ENCODE measurements at places on chromosomes 7 and 10.

DNA sequence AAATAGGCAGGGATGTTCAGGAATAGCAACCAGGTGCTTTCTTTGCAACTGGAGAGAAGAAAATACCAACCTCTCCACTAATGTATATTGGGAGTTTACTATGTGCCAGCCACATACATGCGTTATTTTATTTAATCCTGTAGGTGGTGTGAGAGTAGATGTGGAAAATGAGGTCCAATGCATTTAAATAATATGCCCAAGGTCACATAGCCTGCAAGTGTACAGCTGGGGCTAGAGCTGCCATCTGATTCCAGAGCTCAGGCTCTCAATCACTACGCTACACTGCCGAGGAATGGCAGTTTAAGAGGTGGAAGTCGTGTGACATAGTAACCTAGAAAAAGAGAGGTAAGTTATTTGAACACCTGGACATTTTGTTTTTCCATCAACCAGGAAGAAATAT is 277.0 kb downstream of the EXOC4 start:
- DNase-seq, result no peak

GRCh38 chr10:129057856-129058663 is 409.0 kb upstream of the MGMT start:
- DNase-seq, result no peak

DNA sequence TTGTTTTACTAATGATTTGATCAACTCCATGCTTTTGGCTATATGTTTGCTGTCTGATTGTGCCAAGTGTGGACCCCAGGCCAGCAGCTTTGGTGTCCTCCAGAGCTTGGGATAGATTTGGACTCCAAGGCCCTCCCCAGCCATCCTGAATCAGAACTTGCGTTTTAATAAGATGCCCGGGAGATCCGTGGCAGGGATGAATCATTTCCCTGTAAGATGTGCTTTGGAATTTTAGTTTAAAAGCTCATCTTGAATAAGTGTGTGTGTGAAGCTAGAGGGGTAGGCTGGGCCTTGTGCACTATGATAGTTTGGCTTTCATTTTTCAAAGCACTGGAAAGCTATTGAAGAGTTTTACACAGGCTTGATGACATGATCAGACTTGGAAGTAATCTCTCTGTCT is 66.2 kb upstream of the SDK1 start:
- DNase-seq, result no peak

DNA sequence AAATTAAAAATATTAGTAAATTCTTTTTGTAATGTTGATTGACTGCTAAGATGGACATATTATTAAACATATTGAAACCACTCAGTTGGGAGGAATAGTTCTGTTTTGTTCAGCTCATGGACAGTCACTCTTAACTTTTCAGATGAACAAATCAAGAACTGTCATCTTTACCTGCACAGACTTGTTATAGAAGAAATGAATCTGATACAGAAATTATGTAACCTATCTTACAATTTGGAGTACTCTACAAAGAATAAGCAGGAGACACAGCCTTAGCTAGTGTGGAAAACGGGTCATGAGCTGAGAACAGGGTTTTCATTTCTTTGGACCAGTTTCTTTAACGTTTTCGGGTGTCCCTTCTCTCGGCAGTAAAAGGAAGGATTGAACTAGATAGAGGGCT is 1.2 kb upstream of the ANLN start:
- DNase-seq, result no peak

DNA sequence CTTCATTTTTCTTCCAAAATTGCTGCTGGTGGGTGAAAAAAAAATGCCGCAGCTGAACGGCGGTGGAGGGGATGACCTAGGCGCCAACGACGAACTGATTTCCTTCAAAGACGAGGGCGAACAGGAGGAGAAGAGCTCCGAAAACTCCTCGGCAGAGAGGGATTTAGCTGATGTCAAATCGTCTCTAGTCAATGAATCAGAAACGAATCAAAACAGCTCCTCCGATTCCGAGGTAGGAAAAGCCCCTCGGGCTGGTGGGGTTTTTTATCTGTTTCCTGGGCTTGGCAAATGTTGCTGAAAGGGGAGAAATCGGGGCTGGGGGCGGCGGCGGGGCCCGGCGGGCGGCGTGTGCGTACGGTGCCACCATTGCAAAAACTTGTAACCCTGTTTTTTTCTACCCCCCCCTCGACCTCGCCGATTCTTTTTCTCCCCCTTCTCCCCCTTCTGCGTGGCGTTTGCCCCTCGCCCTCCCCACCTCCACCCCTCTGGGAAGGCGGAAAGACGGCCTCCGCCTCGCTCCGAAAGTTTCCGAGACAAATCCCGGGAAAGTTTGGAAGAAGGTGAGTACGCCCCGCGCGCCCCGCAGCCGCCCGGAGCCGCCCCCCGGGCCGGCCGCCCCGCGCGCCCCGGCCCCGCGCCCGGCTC is 789 bp downstream of the TCF7L2 start:
- DNase-seq, result no peak

DNA sequence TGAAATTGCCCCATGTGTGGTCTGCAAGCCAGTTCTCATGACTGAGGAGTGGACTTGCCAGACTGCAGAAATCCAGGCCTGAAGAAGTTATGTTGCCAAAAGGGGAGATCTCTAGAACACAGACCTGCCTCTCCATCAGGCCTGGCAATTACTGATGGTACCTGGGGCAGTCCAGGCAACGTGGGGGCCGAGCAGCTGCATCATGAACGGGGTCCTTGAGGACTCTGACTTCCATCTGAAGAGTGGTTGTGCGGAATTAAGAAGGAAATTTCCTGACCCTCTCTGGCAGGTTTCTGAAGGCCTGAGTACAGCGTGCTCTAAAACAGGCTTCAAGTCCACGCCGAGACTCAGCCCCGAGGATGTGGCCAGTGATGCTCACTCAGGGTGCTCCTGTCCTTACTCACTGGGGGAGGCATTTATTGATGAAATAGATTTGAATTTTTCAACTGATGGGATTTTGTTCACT is 30.4 kb downstream of the RAMP3 start:
- no peak for DNase-seq

- no peak for DNase-seq
These were observed 89.7 kb upstream of the PLPP4 start for GRCh38 chr10:120367341-120367740.

- no peak for DNase-seq
These were observed 7.8 kb downstream of the FOXL3 start for GRCh38 chr7:297611-298374.

DNA sequence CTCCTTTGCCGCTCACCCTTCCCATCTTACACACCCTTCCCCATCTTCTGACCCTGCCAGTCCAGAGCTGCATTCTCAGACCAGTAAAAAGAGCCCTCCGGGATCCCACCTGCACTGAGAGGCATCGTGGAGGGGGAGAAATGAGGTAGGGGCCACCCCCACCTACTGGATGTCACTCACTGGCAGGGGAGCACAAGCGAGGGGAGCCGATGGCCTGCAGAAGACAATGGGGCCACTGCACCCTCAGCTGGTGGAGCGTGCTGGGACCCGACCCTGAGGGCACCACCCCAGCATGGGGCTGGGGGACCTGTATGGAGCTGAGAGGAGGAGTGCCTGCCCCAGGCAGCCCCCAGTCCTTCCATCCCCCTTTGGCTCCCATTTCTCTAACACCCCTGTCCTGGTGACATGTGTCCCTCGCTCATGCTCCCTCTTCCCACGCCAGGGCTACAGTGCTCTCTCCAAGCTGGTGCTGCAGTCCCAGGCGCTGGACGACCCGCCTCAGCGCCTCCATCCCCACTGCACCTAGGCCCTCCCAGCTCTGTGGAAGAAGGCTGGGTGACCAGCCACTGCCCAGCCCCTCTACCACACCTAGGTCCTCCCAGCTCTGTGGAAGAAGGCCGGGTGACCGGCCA is 49.8 kb downstream of the RASGEF1A start:
- no peak for DNase-seq

- no peak for DNase-seq
These were observed 2.3 kb downstream of the DNTT start for GRCh38 chr10:96306516-96306915.

DNA sequence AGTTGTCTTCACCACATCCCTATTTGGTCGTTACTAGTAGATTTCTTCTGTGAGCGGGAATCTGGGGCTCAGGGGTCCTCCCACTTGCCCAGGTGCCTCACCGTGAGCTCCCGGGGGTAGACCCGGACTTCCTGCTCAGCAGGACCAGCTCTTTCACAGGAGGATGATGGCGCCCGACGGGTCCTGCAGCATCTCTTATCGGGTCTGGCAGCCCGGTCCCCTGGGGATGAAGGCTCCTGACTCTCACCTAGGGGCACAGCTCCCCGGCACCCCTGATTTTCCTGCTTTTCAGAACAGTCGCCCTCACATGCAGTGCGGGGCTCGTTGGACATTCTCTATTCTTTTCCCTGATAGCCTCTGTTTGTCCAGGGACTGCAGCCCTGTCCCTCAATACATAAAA is 33.0 kb upstream of the SHH start:
- DNase-seq, result no peak

GRCh38 chr10:44981172-44982113 is 2.8 kb upstream of the DEPP1 start:
- DNase-seq, result no peak

GRCh38 chr10:89565180-89565579 is 29.8 kb upstream of the SLC16A12 start:
- no peak for DNase-seq

DNA sequence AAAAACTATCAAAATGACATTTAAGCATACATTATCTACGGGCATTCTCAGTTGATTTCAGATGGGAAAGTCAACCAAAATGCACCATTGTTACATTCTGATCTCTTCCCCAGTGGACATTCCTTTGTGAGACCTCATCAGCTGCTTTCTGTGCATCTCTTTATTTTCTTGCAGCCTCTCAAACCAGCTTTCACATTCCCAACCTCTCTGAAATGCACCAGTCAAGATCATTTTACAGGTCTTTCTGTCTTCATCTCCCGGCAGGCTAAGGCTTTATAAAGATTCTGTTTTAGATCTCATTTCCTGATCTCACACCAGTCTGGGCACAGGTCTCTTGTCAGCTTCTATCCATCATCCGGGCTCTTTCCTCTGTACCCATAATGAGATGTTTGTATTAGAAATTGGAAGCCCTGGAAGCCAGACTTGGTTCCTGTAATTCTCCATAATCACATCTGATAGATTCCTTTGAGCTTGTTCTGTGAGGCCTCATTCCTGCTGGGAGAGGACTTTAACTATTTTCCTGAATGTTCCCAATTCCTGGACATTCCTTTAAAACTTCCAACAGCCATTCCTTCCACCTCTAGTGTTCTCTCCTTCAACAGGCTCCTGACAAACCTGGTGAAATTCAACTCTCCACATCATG is 44.3 kb upstream of the ARL4A start:
- no peak for DNase-seq

- DNase-seq, result no peak
These were observed 56.8 kb downstream of the CACNB2 start for GRCh38 chr10:18196806-18197550.

DNA sequence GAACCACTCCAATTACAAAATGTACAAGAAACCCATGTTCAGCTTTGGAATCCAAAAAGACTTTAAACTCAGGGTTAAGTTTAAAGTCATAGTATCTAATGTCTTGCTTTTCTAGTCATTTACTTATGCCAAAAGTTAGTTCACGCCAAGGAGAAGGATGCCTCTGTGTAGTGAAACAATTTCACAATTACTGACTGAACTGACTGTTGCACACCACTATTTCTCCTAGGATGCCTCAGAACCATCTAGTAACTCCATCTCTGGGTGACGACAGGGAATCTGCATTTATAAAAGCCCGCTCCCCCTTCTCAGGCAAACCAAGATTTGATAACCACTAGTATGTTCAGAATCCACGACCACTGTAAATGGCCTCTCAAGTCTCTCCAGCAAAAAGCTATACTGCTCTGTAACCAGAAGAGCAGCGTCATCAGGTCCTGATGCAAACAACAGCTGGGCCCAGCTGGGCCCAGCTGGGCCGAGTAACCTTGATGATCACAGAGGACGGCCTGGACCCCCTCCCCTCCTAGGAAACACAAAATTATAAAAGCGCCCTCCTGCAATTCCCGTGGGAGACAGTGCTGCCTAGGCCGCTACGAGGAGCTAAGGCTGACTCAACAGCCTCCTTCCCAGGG is 680 bp upstream of the ADO start:
- no peak for DNase-seq

- DNase-seq, result no peak
These were observed 86.7 kb downstream of the GFRA1 start for GRCh38 chr10:116186273-116186672.

DNA sequence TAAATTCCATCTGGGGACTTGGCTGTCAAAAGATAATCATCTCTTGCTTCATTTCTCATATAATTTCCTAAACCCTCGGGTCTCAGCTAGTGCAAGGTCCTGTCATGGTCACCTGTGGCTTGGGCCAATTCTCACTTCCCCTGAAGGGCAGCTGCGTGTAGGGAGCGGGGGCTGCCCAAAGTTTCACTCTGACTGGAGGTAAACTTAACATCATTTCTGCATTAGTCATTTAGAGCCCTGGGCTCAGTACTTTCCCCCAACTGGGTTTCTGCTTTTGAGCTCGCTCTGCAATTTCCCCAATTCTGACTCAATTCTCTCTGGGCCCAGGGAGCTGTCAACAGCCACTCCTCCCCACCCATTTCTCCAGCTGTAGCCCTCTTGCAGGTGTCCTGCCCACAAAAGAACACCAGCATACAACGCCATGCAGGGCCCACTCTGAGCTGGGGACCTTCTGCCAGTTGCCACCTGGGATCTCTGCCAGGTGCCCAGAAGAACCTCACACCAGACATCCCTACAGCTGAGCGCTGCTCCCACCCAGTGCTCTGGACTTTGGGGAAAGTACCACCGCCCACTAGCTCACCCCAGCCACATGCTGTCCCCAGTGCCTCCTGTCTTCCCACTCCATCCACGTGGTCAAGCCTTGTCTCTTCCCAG is 37.9 kb downstream of the VOPP1 start:
- DNase-seq, result no peak
